ENCODE measurements at places on chromosomes 4 and X.

DNA sequence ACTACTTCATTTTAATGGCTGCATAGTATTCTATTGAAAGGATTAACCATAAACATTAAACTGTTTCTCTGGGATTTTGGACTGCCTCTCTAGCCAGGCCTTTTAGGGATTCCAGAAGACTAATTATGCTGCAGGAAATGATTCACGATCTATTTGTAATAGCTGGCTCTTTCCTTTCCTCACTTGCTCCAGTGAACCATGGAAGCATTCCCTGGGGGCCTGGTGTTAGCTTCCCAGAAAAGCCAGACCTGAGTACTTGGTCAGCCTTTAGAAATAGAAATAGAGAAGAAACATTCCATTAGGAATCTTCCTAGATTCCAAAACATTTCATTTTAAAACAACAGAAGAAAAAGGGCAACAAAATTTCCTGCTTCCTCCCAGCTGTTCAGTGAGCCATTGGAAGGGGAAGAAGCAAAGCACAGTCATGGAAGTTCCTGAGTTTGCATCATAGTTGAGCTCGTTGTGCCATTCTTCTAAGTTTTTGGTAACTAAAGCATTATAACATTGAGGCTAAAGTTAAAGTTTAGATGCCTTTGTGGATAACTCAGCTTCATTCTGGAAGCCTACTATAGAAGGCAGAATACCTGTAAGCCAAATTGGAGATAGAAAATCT lies 83.5 kb downstream of the NPNT start:
- no peak for DNase-seq

DNA sequence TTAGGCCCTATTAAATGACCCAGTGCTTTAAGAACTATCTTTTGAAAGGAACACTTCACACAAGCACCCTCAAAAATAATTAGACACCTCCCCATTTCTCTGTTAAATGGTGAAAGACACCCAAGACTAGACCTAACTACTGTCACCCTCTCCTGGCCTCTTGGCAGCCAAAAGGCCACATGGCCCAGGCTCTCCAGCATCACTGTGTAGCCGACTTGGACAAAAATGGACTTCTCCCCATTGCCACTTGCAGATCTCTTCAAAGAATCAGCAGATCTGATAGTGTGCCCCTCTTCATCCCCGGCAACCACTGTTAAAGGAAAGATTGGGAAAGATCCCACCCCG lies 2.0 kb downstream of the MID1IP1 start:
- no peak for DNase-seq

- no peak for DNase-seq
Observed at GRCh38 chrX:68762766-68763165, 66.1 kb upstream of the EFNB1 start.

DNA sequence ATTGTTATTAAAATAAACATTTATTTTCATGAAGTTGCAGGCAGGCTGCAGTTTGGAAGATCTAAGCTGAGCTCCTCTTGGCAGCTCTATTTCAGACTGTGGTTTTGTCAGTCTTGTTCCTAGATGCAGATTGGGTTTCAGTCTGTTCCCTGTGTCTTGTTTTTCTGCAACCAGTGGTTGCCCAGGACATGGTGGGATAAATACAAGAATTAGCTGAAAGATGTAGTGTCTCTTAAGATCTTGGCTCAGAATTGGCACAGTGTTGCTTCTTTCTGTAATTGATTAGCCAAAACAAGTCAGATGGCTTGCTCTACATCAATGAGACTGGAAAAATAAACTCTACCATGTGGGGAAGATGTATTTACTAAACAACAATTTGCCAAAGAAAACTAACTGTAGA lies 283.0 kb upstream of the BOD1L1 start:
- DNase-seq: no peak

Measured in stimulated activated CD4-positive, alpha-beta T cell treated with anti-CD3 and anti-CD28 coated beads, TNF-alpha, amount 100 ng/mL, for 1 hour (primary cell).